ENCODE measurements at places on chromosomes 6 and 20.

- no peak for DNase-seq
Observed at GRCh38 chr6:111774346-111774703, 98.9 kb downstream of the FYN start.

DNA sequence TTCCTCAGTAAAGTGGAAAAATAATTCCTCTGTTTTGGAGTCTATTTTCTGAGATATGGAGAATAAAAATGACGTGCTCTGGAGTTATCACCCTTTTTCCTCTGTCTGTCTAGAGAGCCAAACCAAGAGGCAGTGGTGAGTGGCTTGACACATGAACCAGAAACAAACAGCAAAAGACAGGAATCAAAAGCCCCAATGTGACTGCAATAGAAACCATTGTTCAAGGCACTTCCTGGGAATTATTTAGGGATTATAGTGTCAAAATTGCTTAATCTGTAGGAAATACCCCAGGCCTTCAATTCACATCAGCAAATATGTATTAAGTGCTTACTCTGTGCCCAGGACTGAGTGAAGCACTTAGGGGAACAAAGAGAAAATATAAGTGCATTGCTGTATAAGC, 560.4 kb upstream of the JAG1 start:
- DNase-seq = no peak

DNA sequence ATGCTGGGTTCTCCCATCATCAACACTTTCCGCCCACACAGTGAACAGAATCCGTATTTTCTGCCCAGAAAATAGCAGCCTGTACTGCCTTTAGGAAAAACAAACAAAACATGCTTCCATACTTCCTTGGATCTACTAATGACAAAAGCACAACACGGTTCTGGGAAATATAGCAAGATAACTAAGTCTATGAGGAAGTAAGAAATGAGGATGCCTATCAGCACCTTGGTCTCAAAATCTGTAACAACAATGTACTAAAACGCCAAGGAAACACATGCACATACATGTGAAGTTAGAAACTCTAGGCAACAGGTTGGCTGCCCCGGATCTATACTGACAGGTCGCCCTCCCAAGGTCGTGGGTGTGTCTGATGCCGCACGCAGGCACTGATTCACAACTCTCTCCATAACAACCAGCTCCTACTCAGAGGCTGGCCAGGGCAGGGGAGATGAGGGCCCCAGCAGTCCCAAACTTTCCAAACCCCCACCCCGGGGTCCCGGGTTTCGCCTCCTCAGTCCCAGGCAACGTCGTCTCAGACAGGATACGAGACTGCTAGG, 710 bp downstream of the BTBD9 start:
- DNase-seq = peak; percentile 64

- DNase-seq = no peak
Observed at GRCh38 chr6:106106276-106107042, 20.3 kb downstream of the PRDM1 start.

GRCh38 chr20:37345339-37346235, at the start of gene SRC:
Gene SRC (plus strand): TSS chr20:37346140. CDS start chr20:37384154, 38,014 bp downstream.
- DNase-seq = peak; percentile 68

- no peak for DNase-seq
Observed at GRCh38 chr20:48724891-48725554, 102.8 kb downstream of the PREX1 start.

GRCh38 chr6:54441020-54441419, 132.8 kb downstream of the TINAG start:
- no peak for DNase-seq

DNA sequence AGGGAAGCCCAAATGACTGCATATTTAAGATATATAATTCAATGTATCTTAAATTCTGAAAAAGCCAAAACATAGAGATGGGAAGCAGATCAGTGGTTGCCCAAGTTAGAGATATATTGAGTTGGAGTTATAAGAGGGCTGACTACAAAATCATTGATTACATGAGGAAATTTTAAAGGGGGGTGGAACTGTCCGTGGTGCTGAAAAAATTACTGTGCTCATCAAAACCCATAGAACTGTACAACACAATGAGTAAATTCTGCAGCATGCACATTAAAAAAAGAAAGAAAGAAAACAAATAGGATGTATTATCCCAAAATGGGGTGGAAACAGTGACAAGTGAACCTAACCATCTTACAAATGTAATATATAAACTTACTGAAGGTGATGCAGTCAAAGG, 100.9 kb downstream of the FUT9 start:
- DNase-seq = peak; percentile 34

- no peak for DNase-seq
Observed at GRCh38 chr6:15493437-15494168, 169.2 kb downstream of the DTNBP1 start.

DNA sequence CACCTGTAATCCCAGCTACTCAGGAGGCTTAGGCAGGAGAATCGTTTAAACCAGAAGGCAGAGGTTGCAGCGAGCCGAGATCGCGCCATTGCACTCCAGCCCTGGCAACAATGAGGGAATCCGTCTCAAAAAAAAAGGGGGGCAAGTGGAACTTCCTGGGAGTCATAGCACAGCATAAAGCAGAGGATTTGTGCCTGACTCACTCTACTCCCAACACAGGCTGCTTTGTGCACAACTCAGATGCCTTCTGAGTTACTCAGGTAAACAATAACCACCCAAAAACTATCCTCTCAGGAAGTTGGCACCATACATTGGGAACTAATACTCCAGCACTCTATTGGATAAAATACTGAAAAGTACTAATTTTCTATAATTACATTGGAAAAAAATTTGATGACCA, 2.5 kb upstream of the TMEM244 start:
- DNase-seq = no peak

- no peak for DNase-seq
Observed at GRCh38 chr6:159311618-159312017, 142.4 kb downstream of the FNDC1 start.

DNA sequence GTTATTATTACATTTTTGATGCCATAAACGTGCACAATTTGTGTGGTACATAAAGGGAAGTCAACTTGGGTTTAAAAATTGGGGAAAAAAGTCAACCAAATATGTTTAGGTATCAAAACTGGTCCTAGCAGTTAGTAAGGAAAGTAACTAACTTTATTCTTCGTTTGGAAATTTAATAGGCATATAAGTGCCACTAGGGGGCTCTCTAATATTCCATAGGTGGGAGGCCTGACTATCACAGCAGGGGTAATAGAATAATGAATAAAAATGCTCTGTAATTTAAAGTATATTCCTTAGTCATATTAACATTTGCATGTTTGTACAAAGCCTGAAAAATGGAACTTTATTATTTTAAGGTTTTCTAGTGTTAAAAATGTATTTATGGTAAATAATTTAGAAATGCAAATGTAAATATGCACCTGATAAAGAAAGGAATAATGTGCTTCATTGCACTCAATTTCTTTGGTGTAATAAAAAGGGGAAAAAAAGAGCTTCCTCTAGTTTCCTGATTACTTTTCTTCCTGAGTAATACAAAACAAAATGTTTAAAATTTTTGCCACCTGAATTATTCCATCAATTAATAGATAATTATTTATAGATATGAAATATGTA, 125.7 kb upstream of the HDAC2 start:
- DNase-seq = peak; percentile 22

Data from activated naive CD4-positive, alpha-beta T cell treated with anti-CD3 and anti-CD28 coated beads, Interleukin-2, amount 10 ng/mL, durations not matched to agents 7 days and 5 days (primary cell).